HCT116 (cell line): ENCODE measurements at places on chromosomes 12 and 14.

DNA sequence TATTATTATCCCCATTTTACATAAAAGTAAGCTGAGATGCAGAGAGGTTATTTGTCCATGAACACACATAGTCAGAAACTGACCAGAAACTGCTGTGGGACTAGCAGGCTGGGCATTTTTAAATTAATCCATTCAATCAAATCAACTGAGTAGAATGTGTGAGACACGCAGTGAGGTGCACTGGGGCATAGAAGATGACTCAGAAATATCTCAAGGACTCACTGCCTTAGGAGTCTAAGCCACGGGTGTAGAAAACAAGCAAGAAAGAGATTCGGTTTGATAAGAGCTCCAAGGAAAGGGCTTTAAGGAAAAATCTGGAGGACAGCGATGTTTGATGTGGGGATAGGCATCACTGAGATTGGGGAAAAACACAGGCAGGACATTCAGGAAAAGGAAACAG lies 127.8 kb downstream of the ANO2 start:
- no peak for DNase-seq

GRCh38 chr14:65137648-65138307 lies 35.5 kb upstream of the MAX start:
- DNase-seq, result no peak

GRCh38 chr12:47811072-47811396 lies 8.7 kb downstream of the HDAC7 start:
- DNase-seq, result no peak

DNA sequence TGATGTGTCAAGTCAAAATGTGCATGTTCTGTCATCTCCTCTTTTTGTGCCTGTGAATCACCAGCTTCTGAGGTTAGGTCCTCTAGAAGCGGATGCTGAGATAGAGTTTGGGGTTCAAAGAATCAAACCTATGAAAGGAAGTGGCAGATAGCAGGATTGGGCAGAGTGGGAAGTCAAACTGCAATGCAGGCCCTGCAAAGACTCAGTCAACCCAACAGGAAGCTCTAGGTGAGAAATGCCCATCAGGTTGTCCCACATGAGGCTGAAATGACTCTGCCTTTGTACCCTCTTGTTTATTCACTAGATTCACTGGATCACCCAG lies 4.5 kb upstream of the MIA2 start:
- no peak for DNase-seq

- DNase-seq, result no peak
These were observed 190.1 kb downstream of the FOXN3 start for GRCh38 chr14:89226801-89227495.
